ENCODE measurements at places on chromosomes 1 and 21.
A peak's percentile ranks its signal among the peaks of the same experiment; 100 is the strongest.

DNA sequence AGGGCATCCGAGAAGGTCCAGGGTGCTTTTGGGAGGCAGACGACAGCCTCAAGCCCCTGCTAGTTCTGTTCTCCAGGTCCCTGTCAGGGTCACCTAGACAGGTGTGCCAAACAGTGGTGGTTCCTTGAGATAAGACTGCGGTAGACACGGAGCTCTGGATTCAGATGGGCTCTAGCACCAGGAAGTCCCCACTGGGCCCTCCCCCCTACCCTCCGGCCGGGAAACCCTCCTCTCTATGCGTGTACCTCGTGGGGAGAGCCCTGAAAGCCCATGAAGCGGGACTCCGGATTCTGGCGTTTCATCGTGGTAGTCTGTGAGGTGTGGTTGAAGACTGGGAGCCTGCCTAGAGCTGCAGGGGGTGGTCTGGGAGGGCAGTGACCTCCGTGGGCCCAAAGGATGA, 2.1 kb upstream of the KCNA2 start:
- no peak for DNase-seq

DNA sequence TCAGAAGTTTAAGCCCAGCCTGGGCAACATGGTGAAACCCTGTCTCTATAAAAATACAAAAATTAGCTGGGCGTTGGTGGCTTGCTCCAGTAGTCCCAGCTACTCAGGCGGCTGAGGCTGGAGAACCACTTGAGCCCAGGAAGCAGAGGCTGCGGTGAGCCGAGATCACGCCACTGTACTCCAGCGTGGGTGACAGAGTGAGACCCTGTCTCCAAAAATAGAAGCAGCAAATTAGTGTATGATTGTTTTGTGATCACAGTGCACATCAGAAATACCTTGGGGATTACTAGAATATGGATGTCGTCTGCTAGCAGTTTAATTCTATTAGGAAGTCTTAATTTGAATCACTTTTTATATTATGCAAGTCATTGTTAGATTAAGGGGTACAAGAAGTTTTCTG, 59.0 kb downstream of the ZBTB17 start:
- no peak for DNase-seq

DNA sequence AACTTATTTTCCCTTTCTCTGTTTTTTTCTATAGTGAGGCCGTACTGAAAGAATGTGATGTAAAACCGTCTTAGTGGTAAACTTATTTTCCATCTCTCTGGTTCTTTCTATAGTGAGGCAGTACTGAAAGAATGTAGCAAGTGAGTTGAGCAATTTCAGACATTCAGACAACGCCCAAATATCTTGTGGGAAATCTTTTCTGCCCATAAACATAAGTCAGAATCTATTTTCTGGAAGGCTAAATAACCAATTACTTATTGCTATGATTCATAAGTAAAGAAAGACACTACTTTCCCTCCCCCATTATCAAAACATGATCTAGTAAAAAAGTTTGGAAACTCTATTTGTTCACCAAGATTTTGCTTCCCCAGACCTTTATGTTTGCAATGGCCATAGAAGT, 18.8 kb upstream of the SCCPDH start:
- DNase-seq: peak; percentile 92

DNA sequence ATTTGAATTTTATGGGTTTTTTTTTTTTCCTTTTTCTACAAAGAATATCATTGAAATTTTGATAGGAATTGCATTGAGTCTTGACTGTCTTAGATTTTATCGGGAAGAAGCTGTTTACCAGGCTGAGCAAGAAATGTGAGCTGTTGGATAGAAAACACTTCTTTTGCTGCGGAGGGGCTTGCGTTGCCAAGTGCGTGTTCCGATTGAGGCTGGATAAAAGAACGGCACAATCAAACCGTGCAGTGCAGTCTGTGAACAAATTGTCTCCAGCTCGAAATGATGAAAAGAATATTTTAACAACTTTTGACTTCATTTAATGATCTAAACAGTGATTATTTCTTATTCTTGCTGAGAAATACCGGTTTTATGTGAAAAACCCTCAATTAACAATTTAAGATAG, 149.4 kb downstream of the RYR2 start:
- DNase-seq: no peak

DNA sequence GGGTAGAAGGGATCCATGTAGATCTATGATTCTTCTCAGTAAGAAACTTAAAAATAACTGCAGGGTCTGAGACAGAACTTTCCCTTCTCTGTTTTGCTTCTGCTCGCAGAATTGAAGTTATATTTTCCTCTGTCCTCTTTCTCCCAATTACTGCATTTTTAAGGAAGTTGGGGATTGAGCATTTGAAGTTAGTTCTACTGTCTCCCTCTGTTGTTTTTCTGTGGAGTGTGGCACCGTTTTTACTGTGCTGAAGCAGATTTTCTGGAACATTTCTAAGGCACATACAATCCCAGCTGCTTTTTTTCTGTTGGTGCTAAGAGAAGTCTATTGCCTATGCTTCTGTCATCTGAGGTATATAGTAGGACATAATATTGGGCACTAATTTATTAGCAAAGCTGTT, 43.3 kb downstream of the RASAL2 start:
- DNase-seq: no peak

DNA sequence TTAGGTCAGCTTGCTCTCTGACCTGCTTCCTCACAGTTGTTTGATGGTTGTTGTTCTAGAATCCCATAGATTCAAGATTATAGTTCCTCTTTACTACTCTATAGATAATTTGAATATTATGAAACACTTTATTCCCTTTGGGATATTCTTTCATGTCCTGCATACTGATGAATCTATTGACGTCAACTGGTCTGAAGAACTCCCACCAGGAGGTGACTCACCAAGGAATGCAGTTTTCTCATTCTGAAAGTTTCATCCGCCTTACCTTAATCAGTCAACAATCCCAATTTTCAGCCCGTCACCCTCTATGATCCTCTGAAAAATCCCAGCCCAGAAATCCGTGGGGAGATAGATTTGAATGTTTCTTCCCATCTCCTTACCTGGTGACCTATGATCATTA, 834.1 kb upstream of the PRMT6 start:
- no peak for DNase-seq

DNA sequence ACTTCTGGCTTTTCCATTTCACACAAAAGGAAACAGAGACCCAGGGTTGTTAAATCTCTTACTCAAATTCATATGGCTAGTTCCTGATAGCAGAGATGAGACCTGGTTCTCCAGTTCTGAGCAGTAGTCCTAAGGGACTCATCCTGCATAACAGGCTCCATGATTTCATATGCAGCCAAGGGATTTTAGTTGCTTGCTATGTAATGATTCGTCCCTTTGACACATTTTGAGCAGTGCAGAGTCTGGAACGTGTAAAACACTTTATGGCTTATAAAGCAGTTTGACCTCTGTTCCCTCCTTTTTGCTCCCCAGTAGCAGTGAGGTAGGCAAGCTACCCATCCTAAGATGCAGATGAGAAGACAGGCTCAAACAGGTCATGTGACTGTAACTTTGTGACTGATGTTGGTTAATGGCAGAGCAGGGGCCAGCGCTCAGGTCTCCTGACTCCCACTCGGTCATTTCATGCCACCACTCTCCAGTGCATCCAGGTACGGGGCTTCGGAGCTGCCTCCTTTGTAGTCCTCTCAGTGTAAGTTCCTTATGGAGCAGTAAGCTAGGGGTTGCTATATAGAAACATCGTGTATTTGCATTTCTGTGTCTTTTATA, 24.2 kb downstream of the CC2D1B start:
- DNase-seq: no peak

DNA sequence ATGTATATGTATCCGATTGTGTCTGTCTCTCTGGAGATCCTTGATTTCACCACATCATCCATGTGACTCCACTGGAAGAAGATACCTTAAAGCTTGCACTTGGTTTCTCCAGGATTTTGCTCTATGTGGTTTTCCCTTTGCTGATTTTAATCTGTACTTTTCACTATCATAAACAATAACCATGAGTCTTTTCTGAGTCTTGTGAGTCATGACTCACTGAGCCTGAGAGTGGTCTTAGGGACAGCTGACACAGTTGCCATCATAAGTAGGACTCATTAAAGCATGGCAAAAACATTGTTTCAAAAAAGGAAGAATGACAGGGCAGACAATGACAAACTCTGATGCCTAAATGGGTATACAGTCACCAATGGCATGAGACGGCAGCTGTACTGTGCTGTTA, 226.2 kb downstream of the AKT3 start:
- DNase-seq: no peak

- DNase-seq: no peak
Observed at GRCh38 chr21:45512626-45513002, 29.6 kb downstream of the SLC19A1 start.

- no peak for DNase-seq
Observed at GRCh38 chr1:102588536-102588935, 519.8 kb downstream of the COL11A1 start.

DNA sequence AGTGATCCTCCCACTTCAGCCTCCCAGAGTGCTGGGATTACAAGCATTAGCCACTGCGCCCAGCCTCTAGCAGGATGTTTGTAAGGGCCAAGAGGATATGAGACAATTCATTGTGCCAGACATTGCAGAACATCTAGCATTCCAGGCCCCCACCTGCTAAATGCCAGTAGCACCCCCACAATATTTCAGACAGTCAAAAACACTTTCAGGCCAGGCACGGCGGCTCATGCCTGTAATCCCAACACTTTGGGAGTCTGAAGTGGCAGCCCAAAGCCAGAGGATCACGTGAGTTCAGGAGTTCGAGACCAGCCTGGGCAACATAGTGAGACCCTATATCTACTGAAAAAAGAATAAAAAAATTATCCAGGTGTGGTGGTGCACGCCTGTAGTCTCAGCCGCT, 12.9 kb downstream of the PPIE start:
- no peak for DNase-seq

GRCh38 chr1:5329068-5329739, 663.0 kb downstream of the NPHP4 start:
- no peak for DNase-seq

GRCh38 chr1:203888807-203889251, 27.4 kb downstream of the SNRPE start:
- DNase-seq: peak; percentile 32

DNA sequence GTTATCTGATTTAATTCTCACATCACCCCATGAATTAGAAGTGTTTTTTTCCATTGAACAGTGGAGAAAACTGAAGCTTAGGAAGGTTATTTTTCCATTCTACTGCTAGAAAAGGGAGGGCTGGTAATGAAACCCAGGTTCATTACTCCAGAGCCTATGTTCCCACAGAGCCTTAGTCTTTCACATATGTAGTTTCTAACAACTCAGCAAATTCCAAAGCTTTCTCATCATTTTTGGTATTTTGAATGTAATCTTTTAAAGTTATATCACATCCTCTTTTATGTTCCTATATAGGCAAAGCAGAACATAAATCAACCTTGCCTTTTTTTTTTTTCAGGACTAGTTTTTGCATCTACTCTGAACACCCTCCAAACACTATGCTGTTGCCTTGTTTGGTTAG, 131.9 kb upstream of the BEND5 start:
- no peak for DNase-seq

GRCh38 chr1:6634371-6635052, 9.8 kb downstream of the THAP3 start:
- no peak for DNase-seq

DNA sequence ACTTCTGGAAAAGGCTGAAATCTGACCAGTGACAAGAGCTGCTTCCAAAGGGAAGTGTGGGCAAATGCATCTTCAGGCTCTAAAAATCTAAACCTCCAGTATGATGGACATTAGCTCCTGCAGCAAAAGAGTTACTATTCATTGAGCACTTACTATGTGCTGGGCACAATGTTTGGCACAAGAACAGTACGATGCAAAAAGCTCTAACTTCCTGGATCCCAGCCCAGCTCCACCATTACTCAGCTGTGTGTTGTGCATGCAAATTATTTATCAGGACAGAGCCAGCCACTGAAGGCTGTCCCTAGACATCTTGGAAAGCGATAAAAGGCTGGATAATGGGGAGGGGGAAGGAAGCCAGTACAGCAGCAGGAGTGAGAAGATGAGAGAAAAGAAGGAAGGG, 143.5 kb downstream of the ELAVL4 start:
- DNase-seq: no peak

DNA sequence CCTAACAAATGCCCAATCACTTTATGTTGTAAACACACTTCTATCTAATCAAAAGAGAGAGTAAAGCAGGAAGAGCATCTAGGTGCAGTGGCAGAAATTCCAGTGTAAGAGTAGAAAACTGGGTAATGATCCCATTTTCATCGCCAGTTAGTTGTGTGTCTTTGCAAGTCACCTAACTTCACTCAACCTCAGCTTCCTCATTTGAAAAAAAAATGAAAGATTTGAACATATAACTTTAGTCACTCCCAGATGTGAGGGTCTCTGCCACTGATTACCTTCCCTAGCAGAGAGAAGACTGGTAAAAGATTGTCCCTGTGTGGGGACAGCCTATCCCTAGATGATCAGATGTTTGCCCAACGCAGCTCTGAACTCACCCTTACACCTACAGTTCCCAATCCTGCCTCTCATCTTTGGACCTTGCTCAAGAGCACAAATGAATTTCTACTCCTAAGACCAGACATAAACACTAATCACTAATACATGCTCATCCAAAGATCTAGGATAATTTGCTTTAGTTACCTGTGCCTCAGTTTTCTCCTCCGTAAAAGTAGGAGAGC, 25.2 kb upstream of the DUSP23 start:
- DNase-seq: no peak

DNA sequence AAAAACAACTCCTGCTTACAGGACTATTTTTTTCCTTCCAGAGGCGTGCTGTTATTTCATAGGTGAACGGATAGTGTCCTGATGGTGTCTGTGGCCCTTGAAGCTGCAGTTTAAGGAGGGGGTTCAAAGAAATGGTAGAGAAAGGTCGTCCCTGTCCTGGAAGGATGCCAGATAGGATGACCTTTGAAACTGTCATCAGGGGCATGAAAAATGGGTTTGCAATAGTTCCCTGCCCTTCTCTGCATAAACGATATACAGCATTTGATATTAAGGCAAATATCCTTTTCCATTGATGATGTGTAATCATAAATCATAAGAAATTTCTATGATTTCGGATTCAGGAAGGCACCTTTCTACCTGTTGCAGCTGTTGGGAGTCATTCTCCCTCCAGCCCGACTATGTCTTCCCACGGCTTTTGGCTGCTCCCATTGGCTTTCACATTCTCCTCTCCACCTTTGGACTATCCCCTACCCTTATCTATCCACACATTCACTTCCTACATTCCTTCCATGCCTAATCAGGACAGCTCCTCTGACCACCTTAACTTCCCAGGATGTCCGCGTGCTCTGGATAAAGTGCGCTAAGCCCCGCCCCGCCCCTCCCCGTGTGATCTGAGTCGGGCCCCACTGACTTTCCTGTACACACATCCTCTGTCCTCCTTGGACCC, 209.8 kb downstream of the DISC1 start:
- no peak for DNase-seq

All from AG09309 (cell line).